ENCODE measurements at places on chromosomes 7 and 10. TPM values are rescaled to one million over a fixed set of nuclear protein-coding genes. Genes with fewer than 3 reads are reported as not detected.
A peak's percentile ranks its signal among the peaks of the same experiment; 100 is the strongest.

GRCh38 chr10:96096958-96097357, 33.1 kb upstream of the ZNF518A start:
- DNase-seq, result no peak

DNA sequence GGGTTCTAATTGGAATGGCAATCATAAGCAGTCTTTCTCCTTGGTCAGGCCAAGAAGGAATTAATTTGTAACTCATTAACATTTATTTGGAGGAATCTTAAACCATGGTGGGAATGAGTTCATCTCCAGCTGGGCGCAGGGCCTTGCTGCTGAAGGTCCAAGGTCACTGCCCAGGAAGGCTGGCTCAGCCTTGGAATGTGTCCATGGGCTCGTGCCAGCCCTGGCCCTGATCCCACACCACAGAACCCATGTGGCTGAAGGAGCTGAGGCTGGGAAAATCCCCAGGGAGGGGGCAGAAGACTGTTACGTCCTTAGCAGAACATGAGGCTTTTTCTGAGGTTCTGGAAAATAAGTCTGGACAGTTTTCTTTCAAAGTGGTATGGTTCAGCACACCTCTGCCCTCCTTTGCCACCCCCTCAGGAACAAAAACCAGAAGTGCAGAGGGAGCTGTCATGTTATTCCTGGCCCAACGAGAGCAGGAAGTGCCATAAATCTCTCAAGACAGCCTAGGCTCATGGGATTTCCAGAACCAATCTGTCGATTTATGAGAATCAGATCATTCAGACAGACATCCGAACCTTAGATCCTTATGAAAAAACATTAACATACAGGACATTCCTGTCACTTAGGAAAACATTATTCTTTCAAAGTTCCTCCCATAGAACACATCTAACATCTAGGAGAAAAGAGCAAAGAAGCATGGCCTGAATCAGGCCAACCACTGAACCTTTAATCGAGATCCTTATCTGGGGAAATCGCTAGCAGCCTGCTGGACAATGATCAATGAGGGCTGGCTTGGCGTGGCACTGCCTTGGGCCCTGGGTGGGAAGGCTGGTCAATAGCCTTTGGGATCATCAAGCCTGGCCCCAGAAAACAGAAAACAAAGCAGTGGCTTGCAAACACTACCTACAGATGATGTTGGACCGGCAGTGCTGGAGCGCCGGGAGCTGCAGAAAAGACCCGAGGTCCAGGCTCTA, 134.3 kb downstream of the TAX1BP1 start:
- DNase-seq, result no peak

DNA sequence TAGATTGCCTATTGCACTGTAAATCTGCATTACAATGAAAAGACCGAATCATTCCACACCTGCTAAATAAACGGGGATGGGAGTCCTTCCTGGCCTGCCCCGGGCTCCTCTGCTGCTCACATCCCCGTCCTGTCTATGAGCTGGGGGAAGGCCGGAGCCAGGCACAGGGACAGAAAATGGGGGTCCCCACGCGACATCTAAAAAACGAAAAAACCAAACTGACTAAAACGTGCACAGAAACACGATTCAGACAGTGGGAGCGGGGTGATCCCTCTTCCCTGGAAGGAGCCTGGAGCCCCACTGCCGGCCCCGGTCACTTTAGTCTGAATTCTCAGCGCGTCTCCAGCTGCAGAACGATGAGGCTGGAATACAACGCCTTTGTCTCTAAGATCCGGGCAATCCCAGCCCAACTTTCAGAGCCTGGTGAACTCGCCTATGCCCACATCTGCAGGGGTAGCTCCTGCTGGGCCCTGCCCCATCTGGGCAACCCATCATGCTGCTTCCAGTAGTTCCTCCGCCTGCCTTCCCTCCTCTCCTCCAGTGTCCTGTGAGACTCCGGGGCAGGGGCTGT, 78.0 kb downstream of the ADARB2 start:
- DNase-seq, result no peak

DNA sequence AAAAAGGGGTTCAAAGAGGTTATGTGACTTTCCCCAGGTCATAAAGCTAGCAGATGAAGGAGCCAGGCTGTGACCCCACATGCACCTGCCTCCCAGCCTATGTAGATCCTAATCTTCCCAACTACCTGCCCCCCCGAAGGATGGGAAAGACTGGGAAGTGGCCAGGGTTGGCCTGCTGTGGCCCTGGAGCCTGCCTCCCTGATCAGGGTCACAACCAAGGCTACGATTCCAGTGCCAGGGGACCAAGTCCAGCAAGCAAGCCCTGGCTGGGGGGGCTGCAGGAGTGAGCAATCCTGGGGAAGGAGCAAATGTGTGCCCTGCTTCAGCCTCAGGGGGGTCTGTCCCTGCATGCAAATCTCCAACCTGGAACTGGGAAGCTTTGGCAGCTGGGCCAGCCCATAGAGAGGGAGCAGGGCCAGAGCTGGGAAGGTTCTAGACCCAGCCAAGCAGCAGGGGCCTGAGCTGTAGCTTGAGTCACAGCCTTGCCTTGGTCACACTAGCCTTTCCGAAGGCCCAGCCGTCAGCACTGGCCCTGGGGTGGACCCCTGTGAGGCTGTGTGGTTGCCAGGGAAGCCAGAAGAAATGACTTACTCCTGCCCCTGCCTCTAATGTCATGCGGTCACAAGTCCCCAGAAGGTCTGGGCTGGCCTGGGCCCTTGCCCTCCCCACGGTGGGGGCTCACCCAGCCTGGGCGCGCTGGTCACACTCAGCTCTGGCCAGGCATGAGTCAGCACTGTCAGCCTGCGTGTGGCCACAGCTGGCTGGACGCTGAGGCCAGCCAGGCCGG, 96.4 kb upstream of the ZMIZ1 start:
- no peak for DNase-seq

GRCh38 chr10:110507346-110507745, 9.6 kb downstream of the DUSP5 start:
- no peak for DNase-seq

GRCh38 chr10:70430493-70431445, 10.7 kb downstream of the NODAL start:
- DNase-seq, result no peak

DNA sequence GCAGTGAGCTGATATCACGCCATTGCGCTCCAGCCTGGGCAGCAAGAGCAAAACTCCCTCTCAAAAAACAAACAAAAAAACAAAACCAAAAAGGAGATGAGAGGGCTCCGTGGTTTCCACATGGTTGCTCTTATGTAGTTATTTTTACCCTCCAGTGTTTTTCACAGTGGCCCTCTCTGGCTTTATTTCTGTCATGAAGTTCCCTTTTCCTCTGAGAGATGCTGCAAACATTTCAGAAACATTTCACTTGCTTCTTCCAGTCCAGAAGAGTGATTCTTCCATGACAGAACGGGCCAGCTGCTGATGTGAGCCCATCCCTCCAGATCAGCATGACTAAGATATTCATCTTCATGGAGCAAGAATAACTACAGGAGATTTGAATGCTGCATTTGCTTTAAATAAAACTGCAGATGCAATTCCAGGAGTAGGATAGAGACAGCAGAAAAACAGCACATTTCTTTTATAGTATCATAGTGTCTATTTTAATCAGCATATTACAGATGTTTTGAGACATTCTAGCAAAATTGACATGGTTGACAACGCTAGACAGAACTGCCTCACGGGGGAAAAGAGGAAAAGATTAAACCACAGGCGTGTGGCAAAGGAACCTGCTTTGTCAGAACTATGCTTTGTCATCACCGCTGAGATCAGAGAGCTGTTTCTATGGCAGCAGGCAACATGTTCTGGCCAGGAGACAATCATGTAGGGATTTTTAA, 40.3 kb downstream of the NRCAM start:
- peak; percentile 64 for DNase-seq

GRCh38 chr7:85286446-85286845, 99.6 kb upstream of the SEMA3D start:
- no peak for DNase-seq

DNA sequence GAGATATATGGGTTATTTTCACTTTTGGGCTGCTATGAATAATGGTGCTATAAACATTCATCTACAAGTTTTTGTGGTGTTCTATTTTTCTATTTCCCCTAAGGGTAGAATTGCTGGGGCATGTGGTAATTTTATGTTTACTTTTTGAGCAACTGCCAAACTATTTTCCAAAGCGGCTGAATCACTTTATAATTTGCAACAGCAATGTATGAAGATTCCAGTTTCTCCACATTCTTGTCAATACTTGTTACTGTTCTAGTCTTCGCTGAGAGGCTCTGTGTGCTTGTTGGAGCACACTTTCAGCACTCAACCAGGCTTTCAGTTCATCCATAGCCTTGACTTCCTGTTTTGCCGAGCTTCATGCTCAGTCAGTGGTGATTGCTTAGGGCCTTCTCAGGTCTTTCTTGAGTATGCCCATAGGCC, 39.0 kb downstream of the ADK start:
- DNase-seq, result peak; percentile 98

DNA sequence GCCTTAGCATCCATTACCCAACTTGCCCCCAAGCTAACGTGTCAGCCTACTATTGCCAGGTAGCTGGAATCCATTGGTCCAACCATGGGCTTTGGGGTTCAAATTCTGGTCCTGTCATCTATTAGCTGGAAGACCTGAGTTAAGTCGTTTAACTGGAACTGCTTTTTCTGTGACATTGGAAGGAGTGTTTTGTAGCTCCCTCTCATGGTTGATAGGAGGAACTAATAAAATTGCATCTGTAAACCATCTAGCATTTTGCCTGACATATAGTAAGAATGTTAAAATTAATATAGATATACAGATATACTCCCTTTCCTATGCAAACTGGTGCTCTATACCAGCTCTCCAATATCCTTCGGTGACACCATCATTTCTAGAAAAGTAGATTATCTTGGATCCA, 23.8 kb upstream of the SLF2 start:
- DNase-seq, result no peak

DNA sequence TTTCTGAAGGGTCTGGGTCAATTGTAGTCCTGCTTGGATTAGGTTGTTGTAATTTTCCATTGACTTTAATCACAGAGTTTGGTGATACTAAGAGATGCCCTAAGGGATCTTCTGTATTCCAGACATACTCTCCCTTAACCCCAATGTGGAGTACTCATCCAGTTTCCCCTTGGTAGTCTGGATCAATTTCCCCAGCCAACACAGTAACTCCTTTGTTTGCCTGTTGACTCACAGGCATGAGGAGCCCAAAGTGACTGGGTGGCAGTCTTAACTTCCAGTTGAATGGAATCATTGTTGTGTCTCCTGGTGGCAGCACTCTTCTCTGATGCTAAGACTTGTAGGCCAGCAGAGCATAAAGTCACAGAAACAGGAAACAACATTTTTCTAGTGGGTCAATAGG, 41.5 kb upstream of the PIK3CG start:
- peak; percentile 65 for DNase-seq

DNA sequence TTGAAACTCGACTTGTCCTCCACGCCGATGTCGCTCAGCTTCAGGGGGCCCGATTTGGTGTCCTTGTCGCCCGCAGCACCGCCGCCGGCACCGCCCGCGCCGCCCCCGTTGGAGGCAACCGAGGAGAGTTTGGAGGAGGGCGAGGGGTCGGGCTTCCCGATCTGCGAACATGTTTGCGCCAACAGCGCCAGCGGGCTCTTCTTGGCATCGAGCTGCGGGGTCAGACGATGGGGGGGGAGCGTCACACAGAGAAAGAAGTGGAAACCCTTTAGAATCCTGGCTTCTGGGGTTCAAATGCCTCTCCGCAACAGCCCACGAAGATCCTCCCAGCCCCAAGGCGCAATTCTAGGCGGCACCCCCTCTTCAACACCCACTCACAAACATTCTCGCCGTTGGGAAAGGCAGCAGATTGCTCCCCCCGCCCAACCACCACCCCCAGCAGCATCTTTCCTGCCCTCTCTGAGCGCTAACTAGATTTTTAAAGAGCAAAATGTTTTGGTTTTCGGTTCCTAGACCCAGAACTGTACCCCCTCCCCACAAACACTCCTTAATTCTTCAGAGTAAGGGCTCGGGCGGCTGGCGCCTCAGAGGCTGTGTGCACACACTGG, 1.3 kb downstream of the ZNF503 start:
- peak; percentile 17 for DNase-seq

GRCh38 chr7:26543340-26543739, 251.7 kb downstream of the SNX10 start:
- no peak for DNase-seq

DNA sequence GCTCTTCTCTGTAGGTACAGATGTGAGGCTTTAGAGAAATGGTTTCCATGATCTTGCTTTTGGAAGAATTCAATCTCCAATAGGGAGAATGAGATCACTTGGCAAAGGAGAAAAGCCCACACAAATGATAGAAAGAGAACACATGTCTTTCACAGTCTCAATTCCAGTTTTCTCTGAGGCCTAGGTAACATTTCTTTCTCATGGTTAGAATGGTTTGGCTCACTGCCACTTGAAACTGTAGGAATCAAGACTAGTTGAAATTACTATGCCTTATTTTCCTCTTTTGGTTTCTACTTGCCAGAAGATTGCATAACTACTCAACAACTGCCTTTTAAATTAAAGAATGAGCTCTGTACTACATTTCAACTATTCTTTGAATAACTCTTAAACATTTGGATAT, 276.5 kb upstream of the TEX47 start:
- DNase-seq, result no peak

DNA sequence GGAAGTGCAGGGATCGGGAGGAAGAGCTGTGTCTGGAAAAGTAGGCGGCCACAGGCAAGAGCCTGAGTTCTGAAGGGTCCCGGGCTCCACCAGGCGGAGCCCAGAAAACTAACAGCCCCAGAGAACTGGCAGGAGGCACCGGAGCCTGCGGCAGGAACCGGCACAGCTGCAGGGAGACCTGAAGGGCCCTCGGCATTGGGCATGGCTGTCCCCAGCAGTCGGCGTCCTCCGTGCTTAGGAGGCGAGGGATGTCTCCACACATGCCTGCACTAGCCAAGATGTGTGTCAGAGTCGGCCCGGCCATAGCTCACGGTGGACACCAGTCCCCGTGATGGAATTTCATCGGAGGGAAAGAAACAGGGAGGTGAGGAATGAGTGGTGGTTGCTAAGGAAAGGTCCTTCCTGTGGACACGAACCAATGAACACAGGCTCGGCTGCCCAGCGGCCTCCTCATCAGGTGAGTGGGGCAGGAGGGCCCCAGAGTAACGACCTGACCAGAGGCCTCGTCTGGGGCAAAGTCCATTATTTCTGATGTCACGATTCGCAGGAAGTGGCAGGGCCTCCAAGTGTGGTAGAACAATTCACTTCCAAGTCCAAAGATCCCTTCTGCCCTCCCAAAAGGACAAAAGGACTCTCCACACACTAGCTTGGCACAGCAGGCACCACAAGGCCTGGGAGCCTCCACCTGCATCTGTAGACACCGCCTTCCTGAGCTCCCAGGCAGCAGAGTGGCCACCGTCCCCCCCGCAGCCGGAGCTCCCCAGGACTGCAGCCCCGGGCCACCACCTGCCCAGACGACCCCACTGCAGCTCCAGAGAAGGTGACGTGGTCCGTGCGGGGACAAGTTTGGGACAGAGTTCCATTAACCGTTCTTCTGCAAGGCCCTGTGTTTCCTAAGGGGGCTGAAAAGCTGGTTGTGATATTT, 444.2 kb downstream of the PTPRN2 start:
- DNase-seq, result no peak

Gene SLC25A40
- total RNA-seq, result 11.4 TPM

Gene PNLIPRP3
- 13.4 TPM for total RNA-seq

Gene CHAT
- not detected for total RNA-seq

Gene CBLL1
- 27.5 TPM for total RNA-seq

Gene NME8
- not detected for total RNA-seq

Gene PRSS37
- total RNA-seq, result not detected

Gene ZNF467
- total RNA-seq, result 0.48 TPM

Gene HMX3
- not detected for total RNA-seq

Data from foreskin keratinocyte (primary cell).